ENCODE measurements at places on chromosomes 6 and 20.

- H3K27me3 ChIP-seq = no peaks in the 10 kb centered on the region
- H3K27ac ChIP-seq = no peak overlapping the region
- no peaks in the 10 kb centered on the region for H3K36me3 ChIP-seq
- no peak overlapping the region for H3K4me3 ChIP-seq
Measured at GRCh38 chr6:112626468-112627082, 279.4 kb downstream of the RFPL4B start.

DNA sequence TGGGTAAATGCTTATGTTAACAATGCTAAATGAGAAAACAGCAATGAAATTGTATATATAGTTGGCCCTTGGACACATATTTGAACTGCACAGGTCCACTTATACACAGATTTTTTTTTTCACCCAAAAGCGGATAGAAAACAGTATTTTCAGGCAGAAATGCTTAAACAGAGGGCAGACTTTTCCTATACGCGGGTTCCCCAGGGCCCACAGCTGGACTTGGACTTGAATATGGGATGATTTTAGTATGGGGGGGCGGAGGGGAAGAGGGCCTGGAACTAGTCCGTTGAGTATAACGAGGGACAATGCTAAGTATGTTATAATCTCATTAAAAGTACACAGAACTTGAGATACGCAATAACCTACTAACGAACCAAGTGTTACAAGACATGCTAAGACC is 1.1 kb upstream of the PRSS35 start:
- H3K4me1 ChIP-seq = peaks cover 17% of the 10 kb centered on the region
- H3K4me3 ChIP-seq = no peak overlapping the region
- H3K27me3 ChIP-seq = no peaks in the 10 kb centered on the region
- H3K36me3 ChIP-seq = no peaks in the 10 kb centered on the region
- DNase-seq = no peak

- DNase-seq = no peak
- H3K4me1 ChIP-seq = no peaks in the 10 kb centered on the region
- no peak overlapping the region for H3K4me3 ChIP-seq
- no peak overlapping the region for H3K27ac ChIP-seq
- no peaks in the 10 kb centered on the region for H3K36me3 ChIP-seq
- H3K27me3 ChIP-seq = no peaks in the 10 kb centered on the region
Measured at GRCh38 chr6:157728183-157728881, 94.7 kb upstream of the SNX9 start.

DNA sequence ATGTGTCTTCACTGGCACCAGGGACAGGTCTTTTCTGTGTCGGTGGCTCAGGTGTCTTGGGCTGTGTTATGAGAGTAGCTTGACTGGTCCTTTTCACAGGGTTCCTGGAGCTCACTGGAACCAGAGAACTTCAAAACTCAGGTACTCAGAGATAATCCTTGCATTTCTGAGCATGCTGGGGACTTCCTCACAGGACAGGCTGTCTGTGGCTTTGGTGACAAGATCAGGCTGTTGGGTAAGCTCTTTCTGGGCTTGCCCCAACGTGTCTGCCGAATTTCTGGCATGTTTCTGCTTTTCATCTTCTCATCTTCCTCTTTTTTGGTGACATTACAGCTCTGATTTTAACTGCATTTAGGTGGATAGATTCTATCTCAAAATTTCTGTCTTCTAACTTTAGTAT is 270.0 kb downstream of the CDH26 start:
- H3K27me3 ChIP-seq = no peaks in the 10 kb centered on the region
- H3K4me1 ChIP-seq = no peaks in the 10 kb centered on the region
- no peaks in the 10 kb centered on the region for H3K36me3 ChIP-seq
- DNase-seq = peak; percentile 61
- no peak overlapping the region for H3K27ac ChIP-seq

DNA sequence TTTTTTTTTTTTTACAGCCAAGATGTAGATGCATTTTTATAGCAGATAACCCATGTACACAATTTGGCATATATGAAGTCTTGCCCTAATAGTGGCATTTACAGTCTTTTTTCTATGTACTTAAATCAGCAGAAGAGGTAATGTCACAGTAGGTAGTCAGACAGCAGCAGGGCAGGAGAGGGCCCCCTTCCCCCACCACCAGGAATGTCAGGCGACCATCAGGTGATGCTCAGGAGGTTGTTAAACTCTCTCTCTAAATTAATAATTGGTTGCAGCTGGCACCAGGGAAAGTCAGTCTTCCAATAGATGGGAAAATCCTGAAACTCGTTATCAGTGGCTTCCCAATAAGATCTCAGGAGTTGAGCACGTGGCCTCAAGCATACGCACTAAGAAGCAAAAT is 188.0 kb upstream of the ADGRB3 start:
- H3K4me1 ChIP-seq = no peaks in the 10 kb centered on the region
- H3K27ac ChIP-seq = no peak overlapping the region
- no peaks in the 10 kb centered on the region for H3K36me3 ChIP-seq
- no peak for DNase-seq

- peak overlapping the region; percentile 72 for H3K4me3 ChIP-seq
- no peak for DNase-seq
- peaks cover 32% of the 10 kb centered on the region for H3K4me1 ChIP-seq
- H3K36me3 ChIP-seq = no peaks in the 10 kb centered on the region
- H3K27me3 ChIP-seq = no peaks in the 10 kb centered on the region
- peak overlapping the region; percentile 93 for H3K27ac ChIP-seq
Measured at GRCh38 chr6:11231564-11232192, 790 bp downstream of the NEDD9 start.

DNA sequence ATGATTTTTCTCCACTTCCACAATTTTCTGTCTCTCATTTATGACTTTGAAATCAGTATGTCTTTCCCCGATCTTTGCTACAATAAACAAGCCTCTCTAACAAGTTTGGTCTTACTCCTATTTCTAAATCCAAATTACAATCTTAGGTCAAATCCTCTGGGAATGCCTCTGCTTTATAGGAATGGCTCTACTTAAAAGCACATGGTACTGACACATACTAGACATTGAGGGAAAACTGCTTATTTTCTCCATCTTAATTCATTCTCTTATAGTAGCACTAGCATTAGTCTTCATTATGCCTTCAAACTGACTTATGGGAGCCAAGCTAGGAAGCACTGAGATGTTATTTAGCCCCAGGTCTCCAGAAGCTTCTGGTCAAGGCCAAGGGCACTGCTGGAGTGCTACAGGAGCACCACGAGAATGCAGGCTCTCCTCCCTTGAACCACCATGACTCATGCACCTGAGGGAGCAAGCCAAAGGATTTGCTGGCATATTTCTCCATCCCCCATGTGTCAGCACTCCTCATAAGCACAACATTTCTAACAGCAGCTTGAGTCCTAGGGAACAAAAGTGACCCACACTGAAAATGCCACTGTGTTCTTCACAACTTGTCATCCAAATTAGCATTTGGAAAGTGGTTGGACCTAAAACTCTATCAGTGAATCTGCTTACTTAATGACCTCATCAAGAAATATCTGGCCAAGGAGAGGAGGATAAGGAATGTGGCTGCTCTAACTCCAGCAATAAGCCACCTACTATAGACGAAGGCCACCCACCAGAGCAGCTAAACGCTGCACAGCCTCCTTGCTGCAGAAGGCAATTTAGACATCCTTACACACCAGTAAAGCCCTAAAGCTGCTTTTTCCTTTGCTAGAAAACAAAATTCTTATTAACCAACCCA is 156.8 kb upstream of the KCNQ5 start:
- no peak for DNase-seq
- no peaks in the 10 kb centered on the region for H3K4me1 ChIP-seq
- no peak overlapping the region for H3K27ac ChIP-seq
- H3K4me3 ChIP-seq = no peak overlapping the region
- no peaks in the 10 kb centered on the region for H3K27me3 ChIP-seq
- H3K36me3 ChIP-seq = no peaks in the 10 kb centered on the region

GRCh38 chr6:91497770-91498169 is 910.9 kb upstream of the MAP3K7 start:
- no peaks in the 10 kb centered on the region for H3K36me3 ChIP-seq
- no peak overlapping the region for H3K27ac ChIP-seq
- H3K27me3 ChIP-seq = no peaks in the 10 kb centered on the region
- H3K4me1 ChIP-seq = no peaks in the 10 kb centered on the region
- DNase-seq = no peak
- H3K4me3 ChIP-seq = no peak overlapping the region

GRCh38 chr20:20440481-20440880 is 72.6 kb downstream of the INSM1 start:
- H3K36me3 ChIP-seq = peaks cover 21% of the 10 kb centered on the region
- no peak for DNase-seq
- H3K27me3 ChIP-seq = no peaks in the 10 kb centered on the region
- H3K4me1 ChIP-seq = no peaks in the 10 kb centered on the region
- no peak overlapping the region for H3K27ac ChIP-seq

GRCh38 chr6:118758946-118759345 is 107.6 kb upstream of the CEP85L start:
- H3K27ac ChIP-seq = no peak overlapping the region
- H3K4me3 ChIP-seq = no peak overlapping the region
- no peak for DNase-seq
- no peaks in the 10 kb centered on the region for H3K4me1 ChIP-seq

GRCh38 chr6:88725111-88725975 is 238.1 kb downstream of the RNGTT start:
- H3K27ac ChIP-seq = no peak overlapping the region
- peak; percentile 27 for DNase-seq
- H3K27me3 ChIP-seq = no peaks in the 10 kb centered on the region
- no peaks in the 10 kb centered on the region for H3K4me1 ChIP-seq

GRCh38 chr6:125587666-125588632 is 161.5 kb upstream of the HEY2 start:
- H3K27ac ChIP-seq = no peak overlapping the region
- no peak for DNase-seq
- no peaks in the 10 kb centered on the region for H3K27me3 ChIP-seq
- H3K36me3 ChIP-seq = no peaks in the 10 kb centered on the region

GRCh38 chr6:148525453-148525852 is 182.8 kb downstream of the SASH1 start:
- peak overlapping the region; percentile 40 for H3K27ac ChIP-seq
- H3K36me3 ChIP-seq = peaks cover 20% of the 10 kb centered on the region
- peaks cover 5% of the 10 kb centered on the region for H3K4me1 ChIP-seq
- DNase-seq = no peak
- no peak overlapping the region for H3K4me3 ChIP-seq
